ENCODE measurements at places on chromosomes 5 and 9. TPM values are rescaled to one million over a fixed set of nuclear protein-coding genes. Genes with fewer than 3 reads are reported as not detected.

Gene ANKRD18A
- total RNA-seq: 0.09 TPM

DNA sequence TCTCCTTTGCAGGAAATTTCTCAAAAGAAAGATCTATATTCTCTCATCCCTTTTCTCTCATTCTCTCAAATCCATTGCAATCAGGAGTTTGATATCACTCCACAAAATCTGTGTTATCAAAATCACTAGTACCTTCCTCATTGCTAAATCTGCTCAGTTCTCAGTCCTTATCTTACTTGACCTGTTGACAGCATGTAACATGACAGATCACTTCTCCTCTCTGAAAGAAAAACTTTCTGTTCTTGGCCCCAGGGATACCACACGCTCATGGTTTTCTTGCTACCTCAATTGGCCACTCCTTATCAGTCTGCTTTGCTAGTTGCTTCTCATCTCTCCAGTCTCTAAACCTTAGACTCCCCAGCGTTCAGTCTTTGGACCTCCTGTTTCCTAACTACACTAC, 22.1 kb downstream of the SRP19 start:
- no peak for DNase-seq

DNA sequence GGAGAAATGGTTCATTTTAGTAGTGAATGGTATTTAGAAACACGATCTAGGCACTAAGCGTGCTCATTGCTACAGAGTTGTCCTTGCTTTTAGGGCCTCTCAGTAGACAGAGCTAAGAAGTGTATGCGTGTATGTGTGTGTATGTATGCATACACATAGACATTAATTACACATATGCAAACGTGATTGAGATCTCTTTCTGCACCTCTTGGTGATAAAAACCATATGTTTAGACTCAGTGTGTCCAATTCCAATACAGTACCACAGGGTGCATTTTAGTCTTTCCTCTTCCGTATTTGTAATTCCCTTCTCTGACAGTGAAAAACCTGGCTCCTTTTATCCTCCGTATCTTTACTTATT, 13.1 kb downstream of the TRIO start:
- DNase-seq: no peak

DNA sequence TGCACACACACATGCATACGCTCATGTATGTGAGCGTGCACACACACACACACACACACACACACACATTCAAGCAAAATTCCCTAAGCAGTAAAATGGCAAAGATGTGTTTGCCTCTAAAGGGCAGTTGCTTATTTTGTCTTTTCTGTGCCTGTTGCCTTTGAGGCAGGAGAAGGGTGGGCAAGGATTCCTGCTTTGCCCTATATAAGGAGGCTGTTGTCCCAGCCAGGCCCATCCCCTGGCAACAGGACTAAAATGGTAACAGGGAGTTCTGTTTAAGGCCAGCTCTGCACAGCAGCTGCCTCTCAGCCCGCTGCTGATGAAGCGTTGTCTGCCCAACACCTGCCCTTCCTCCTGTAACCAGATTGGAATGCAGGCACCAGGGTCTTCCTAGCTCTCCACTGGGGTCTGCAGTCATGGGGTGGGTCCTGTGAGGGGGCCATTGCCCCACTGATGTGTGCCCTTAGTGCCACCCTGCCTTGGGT, 64.4 kb downstream of the PPARGC1B start:
- DNase-seq: no peak

- no peak for DNase-seq
Measured at GRCh38 chr5:32003981-32004380, 170.1 kb downstream of the GOLPH3 start.

GRCh38 chr5:40017135-40017534, 592.4 kb upstream of the DAB2 start:
- DNase-seq: no peak

GRCh38 chr9:134826336-134827285, 54.0 kb upstream of the FCN2 start:
- DNase-seq: no peak

Gene SLC36A3
- total RNA-seq: not detected
